Fibroblast of lung (primary cell): ENCODE measurements at places on chromosomes 5 and 9. TPM values are rescaled to one million over a fixed set of nuclear protein-coding genes. Genes with fewer than 3 reads are reported as not detected.
A peak's percentile ranks its signal among the peaks of the same experiment; 100 is the strongest.

DNA sequence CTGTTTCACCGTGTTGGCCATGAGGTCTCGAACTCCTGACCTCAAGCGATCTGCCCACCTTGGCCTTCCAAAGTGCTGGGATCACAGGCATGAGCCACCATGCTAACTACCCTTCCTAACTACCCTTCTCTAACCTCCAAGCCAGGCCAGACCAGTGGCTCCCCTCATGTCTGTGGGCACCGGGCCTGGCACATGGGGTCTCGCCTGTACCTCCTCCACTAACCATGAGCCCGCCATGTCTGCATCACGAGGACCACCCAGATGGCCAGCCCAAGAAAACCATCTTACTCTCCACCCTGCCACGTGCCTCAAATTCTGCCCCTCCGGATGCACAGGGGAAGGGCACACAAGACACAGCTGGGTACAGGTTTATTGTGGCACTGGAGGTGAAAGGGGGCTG is 9.6 kb upstream of the DBN1 start:
- DNase-seq, result no peak

GRCh38 chr5:122885045-122885517 is 39.7 kb downstream of the SNX24 start:
- no peak for DNase-seq

DNA sequence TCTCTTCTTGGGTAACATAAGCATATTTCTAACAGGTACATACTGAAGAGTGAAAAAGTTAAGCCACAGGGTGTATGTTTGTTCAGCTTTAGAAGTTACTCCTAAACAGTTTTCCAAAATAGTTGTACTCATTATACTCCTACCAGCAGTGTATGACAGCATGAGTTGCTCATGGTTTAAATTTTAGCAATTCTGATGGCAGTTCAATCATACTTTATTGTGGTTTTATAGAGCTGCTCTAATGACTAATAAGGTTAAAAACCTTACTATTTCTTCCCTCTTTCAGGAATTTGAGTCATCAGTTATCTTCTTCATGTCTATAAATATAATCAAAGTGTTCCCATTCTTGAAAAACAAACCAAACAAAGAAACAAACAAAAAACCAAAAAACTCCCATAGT is 81.5 kb downstream of the CAAP1 start:
- peak; percentile 6 for DNase-seq

DNA sequence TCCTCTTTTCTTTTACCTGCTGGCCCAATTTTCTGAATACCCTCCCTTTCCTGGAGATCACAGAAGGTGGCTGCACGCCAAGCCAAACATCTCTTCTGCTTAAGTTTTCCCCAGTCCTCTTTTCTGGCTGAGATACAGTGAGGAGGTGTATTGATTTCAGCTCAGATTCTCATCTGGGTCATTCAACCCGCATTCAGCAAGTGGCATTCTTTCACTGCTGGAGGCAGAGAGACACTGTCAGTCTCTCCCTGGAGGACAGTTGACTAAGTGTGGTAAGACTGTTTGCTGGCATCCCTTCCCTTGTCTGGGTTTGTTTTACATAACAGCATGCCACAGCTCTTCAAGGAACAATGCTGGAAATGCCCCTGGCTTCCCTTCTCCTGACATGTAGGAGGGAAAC is 60.5 kb downstream of the GABRG2 start:
- DNase-seq, result no peak

- peak; percentile 10 for DNase-seq
Measured at GRCh38 chr5:98464737-98465330, 308.6 kb upstream of the RGMB start.

DNA sequence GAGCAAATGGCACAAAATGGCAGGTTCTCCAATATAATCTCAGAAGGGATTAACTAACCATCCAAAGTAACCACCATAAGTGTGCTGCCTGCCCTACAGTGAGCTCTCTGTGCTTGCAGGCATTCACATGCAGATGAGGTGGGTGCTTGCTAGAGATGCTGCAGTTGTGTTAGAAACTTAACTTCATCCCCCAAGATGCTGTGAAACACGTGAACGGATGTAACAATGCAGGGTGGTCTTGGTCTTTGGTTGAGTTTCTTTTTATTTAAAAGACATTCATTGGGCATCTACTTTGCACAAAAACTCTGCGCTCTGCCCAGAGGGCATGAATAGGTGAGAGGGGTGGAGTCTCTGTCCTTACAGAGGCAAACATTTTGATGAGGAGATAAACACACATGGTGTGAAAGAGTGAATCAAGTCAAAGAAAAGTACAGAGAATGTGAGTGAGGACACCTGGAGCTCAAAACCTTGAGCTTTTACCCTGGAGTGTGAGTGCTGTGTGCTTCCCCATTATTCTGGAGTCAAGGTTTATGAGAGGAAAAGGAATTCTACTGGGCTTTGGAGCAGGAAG is 143.9 kb upstream of the DAP start:
- DNase-seq, result no peak

DNA sequence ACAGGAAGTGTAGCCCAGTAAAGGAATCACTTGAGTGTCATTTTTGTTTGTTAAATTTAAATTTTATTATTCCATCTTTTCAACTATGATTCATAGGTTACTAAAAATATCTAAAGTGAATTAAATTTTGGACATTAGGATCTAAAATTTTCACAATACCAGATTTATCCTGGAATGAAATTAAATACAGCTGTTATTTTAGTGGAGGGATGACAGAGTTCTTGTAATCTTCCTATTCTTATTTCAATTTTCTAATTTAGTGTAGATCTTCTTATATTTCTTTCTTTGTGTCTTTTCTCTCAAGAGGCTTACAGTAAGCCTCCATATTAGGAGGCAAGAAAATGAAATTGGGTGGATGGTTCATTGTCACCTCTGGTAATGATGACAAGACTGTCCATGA is 167.9 kb upstream of the TNC start:
- DNase-seq, result no peak

- DNase-seq, result no peak
Measured at GRCh38 chr9:7403839-7404487, 395.6 kb downstream of the DMAC1 start.

GRCh38 chr9:27247756-27248155 is 49.2 kb downstream of the EQTN start:
- DNase-seq, result peak; percentile 68

GRCh38 chr9:92807031-92807756 is 42.6 kb upstream of the BICD2 start:
- no peak for DNase-seq

GRCh38 chr9:114483499-114483898 is 21.8 kb downstream of the WHRN start:
- no peak for DNase-seq

- DNase-seq, result no peak
Measured at GRCh38 chr9:70672161-70672649, 257.7 kb upstream of the KLF9 start.

GRCh38 chr9:35464141-35465025 is 25.5 kb upstream of the RUSC2 start:
- peak; percentile 88 for DNase-seq

- peak; percentile 40 for DNase-seq
Measured at GRCh38 chr5:116521173-116521872, 53.3 kb downstream of the SEMA6A start.

- DNase-seq, result no peak
Measured at GRCh38 chr9:23926368-23926767, 100.3 kb upstream of the ELAVL2 start.

DNA sequence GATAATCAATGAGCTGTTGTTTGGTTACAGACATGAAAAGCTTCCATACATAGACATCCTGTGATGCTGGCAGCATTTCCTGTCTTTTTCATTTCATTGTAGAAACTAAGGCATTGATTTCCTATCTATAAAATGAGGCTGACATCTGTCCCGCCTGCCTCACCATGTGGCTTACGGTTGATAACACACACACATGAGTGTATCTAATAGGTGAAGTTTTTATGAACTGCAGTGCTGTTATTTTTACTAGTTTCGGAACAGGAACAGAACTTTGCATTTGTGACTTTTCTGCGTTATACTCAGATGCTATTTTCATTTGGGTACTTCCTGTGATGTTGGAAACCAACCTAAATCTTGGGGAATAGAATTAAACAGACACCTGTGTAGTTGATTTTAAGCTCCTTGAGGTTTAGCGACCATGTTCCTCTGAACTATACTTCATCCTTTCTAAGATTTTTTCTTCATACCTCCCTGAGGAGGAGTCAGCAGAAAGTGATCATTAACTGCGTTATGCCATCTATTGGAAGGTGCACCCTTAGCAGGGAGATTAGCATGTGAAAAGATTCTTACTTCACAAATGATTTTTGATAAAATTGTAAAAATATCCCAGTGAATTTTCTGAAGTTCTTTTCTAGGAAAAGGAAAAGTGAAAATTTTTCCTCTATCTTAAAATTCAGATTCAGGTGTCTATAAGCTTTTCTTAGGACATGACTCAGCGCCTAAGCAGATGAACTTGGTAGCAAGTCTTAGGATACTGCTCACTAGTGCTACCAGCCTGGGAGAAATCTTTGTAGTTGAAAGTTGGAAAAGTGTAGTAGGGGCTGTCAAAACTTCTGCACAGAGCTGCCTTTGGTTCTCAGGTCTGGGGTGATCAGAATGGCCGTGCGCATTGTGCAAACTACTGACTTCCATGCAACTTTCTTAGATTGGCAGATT is 134.5 kb downstream of the TRIO start:
- DNase-seq, result no peak

DNA sequence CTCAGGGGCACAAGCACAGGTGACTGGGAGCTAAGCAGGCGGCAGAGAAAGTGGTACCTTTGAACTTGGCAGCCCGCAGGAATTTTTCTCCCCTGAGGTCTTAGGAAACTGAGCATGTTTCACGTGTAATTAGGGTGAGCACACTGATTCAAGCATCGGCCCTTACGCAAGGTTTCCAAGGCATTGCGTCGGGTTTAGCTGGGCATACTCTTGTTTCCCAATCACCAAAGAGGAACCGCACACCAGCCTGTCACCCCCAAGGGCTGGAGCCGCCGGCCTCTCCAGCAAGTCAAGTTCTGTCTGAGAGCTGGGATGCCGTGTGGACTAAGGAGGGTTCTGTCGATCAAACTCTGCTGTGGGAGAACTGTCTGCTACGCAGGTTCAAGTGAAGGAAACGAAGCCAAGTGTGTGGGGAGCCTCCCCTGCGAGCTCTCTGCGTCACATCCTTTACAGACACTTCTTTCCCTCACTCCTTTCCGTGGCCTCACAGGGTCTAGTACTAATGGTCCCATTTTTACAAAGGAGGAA is 53.0 kb downstream of the ERGIC1 start:
- peak; percentile 65 for DNase-seq

GRCh38 chr5:154312576-154312975 is 122.0 kb downstream of the GALNT10 start:
- peak; percentile 24 for DNase-seq

DNA sequence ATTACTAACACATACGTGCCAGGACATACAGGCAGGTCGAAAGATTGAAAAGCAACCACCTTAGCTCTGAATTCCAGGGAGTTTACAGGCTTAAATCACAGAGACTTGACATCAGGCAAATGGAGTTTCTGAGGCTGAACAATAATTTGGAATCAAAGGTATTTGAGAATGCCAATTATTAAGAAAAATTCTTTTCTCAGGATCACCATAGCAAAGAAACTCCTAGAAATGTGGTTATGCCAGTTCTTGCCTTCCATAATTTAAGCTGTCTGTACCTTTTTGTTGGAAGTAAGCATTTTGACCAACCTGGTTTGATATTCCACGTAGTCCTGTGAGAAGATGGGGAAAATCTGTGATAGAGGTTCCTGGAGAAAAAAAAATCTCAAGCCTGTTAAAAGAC is 312.4 kb upstream of the SMARCA2 start:
- DNase-seq, result no peak

DNA sequence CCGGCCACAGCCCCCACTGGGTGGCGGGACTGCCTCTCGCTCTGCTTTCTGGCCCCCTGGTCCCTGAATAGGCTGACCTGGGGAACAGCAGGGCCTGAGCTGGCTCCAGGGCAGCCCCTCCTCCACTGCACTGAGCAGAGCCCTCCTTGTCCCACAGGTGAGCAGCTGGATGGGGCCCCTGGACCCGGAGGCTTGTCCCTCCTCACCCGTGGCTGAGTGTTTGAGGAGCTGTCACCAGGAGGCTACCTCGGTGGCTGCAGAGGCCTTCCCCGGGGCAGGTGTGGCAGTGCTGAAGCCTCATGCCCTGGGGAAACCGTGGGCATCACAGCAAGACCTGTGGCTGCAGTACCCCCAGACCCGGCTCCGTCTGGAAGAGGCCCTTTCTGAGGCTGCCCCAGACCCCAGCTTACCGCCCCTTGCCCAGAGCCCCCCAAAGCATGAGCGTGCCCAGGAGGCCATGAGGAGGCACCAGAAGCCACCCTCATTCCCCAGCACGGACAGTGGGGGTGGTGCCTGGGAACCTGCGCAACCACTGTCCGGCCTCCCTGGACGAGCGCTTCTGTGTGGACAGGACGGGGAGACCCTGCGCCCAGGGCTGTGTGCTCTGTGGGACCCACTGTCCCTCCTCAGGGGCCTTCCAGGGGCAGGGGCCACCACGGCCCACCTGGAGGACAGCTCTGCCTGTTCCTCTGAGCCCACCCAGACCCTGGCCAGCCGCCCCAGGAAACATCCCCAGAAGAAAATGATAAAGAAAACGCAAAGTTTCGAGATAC is 28.5 kb upstream of the LRRC14B start:
- no peak for DNase-seq

DNA sequence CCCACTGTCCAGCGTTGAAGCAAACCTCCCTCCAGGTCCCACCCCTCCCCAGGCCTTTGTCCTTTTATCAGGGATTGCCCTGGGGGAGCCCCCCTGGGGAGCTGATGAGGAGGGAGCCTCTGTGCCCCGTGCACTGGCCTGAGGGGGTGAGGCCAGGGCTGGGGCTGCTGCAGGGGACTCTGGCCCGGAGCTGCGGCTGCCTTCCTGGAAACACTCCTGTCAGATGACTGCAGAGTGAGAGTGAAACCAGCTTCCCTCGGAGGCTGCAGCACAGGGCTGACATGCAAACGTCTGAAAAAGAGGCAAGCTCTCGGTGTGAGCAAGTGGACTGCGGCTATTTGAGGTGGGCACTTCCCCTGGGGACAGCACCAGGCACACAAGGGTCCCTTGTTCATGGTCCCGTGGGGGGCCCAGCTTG is 4.6 kb upstream of the TRAF2 start:
- DNase-seq, result peak; percentile 28

DNA sequence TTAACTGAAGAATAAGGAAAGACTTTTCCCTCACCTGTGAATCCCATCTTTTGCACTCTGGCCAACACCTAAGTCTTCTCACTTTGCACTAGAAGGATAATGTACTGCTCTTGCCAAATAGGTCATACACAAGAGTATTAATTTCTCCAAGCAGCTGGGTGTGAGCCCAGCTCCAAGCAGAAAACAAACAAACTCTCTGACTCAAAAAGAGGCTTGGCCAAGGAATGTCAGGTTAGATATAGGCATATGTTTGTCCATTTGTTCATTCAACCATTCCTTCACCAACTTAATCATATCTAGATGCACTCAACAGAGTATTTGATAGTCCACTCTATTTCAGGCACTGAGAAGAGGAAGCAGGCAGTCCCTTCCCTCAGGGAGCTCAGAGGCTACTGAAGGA is 84.4 kb downstream of the HTR4 start:
- no peak for DNase-seq

GRCh38 chr9:21991072-21991959 is 2.9 kb downstream of the CDKN2A start:
- DNase-seq, result no peak

The LTC4S gene
- total RNA-seq, result 0.83 and 4.1 TPM in 2 replicates

The ELOVL7 gene
- total RNA-seq, result under 0.01 and 0.26 TPM in 2 replicates

The SLC6A7 gene
- not detected in 2 replicates for total RNA-seq

The MORN5 gene
- total RNA-seq, result 0.33 and 0.51 TPM in 2 replicates

The NRARP gene
- under 0.01 TPM in 1 of 2 replicates, not detected in the other for total RNA-seq

The EIF4E1B gene
- total RNA-seq, result not detected in 2 replicates

The CYSRT1 gene
- 0.51 and 0.66 TPM in 2 replicates for total RNA-seq

The RNF224 gene
- total RNA-seq, result under 0.01 TPM in 1 of 2 replicates, not detected in the other

The C9orf50 gene
- 0.17 and 0.26 TPM in 2 replicates for total RNA-seq
